H9 (cell line): ENCODE measurements at places on chromosomes 5 and 9. TPM values are rescaled to one million over a fixed set of nuclear protein-coding genes. Genes with fewer than 3 reads are reported as not detected.

GRCh38 chr5:6943197-6944112 lies 230.2 kb downstream of the TENT4A start:
- DNase-seq, result no peak
- no peaks in the 10 kb centered on the region for H3K27me3 ChIP-seq
- H3K36me3 ChIP-seq, result no peaks in the 10 kb centered on the region

DNA sequence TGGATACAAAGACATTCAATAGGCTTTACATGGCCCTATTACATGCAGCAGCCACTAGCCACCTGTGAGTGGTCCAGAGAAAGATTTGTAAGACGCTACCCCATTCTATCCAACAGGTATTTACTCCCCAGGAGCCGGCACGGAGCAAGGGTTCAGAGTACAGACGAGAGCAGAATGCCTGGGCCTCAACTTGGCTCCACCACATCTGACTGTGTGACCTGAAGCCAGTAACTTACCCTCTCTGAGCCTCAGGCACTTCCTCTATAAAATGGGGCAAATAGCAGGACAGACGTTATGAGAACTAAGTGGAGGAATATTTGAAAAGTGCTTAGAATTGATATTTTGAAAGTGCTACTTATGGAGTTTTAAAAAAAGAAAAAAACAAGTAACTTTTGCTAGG lies 100.0 kb downstream of the TLE1 start:
- no peak overlapping the region for H3K4me3 ChIP-seq
- peaks cover 4% of the 10 kb centered on the region; the same call in 1 of the 2 replicates for H3K4me1 ChIP-seq
- no peak overlapping the region for H3K27ac ChIP-seq
- no peak for DNase-seq
- H3K27me3 ChIP-seq, result no peaks in the 10 kb centered on the region
- peaks cover 96% of the 10 kb centered on the region for H3K36me3 ChIP-seq

GRCh38 chr5:110752953-110753352 lies 14.1 kb downstream of the SLC25A46 start:
- DNase-seq, result no peak
- no peak overlapping the region for H3K27ac ChIP-seq
- no peak overlapping the region for H3K4me3 ChIP-seq
- no peaks in the 10 kb centered on the region for H3K27me3 ChIP-seq

DNA sequence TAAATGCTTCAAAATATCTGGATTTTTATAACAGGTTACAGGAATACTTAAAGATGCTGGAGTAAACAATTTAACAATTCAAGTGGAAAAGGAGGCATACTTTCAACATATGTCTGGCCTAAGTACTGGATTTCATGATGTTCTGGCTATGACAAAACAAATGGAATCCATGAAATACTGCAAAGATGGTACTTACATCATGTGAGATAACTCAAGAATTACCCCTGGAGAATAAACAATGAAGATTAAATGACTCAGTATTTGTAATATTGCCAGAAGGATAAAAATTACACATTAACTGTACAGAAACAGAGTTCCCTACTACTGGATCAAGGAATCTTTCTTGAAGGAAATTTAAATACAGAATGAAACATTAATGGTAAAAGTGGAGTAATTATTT lies 35.6 kb downstream of the SLC30A5 start:
- H3K36me3 ChIP-seq, result peaks cover 38% of the 10 kb centered on the region

DNA sequence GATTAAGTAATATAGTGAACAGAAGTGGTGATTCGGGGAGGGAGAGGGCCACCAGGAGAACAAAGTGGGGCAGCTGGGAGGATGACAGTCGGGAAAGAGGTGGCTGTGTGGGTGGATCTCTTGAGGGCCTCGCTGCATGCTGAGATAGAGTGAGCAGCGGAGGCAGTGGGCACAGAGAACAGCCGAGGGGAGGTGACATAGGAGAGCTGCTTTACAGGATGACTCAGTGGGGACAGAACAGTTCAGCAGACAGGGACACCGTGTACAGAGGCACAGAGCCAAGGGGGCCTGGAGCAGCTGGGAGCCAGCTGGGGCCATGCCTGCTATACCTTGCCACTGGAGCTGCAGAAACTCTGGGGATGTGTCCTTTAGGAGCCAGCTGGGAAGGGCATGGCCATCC lies 273.9 kb downstream of the GADD45G start:
- DNase-seq, result no peak
- no peaks in the 10 kb centered on the region for H3K27me3 ChIP-seq
- no peak overlapping the region for H3K4me3 ChIP-seq

IFNA21 gene
- not detected in 2 replicates for total RNA-seq
